Activated naive CD8-positive, alpha-beta T cell treated with anti-CD3 and anti-CD28 coated beads, Interleukin-2, amount 10 ng/mL, durations not matched to agents 7 days and 5 days (primary cell): ENCODE measurements at places on chromosomes 1 and 21. TPM values are rescaled to one million over a fixed set of nuclear protein-coding genes. Genes with fewer than 3 reads are reported as not detected.
A peak's percentile ranks its signal among the peaks of the same experiment; 100 is the strongest.

GRCh38 chr1:37513795-37514349 is 694 bp downstream of the MEAF6 start:
- peak; percentile 57 for DNase-seq

DNA sequence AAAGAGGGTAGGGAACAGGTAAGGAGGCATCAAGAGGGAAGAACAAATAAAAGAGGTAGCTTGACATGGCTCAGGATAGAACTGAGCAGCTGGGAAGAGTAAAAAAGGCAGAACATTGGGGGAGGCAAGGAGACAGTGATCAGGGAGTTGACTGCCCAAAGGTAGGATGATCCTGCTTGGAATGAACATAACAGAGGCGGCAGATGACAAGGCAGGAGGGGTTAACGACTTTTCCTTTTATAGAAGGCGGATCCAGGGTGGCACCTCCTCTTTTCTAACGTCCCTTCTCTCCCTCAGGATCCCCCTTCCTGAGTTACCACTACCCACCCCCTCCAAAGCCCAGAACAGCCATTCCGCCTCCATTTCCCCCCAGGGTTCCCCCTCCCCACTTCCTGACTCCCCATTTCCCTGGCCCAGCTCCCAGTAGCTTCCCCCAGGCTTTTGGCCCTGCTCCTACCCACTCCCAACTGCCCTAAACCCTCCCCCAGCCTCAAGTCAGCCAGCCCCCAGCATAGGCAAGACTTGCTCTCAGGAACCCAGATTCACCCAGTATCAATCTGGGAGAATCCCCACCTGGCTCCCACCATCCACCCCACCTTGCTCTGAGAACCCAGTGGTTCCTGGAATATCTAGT is 769 bp upstream of the ADAMTS4 start:
- DNase-seq: no peak

C2CD4D gene
- total RNA-seq: 0.17 TPM

OR2T6 gene
- not detected for total RNA-seq

- DNase-seq: peak; percentile 49
These were observed 18.0 kb downstream of the BMP8A start for GRCh38 chr1:39509360-39510009.
